ENCODE measurements at places on chromosomes 5 and 9. TPM values are rescaled to one million over a fixed set of nuclear protein-coding genes. Genes with fewer than 3 reads are reported as not detected.

- H3K27ac ChIP-seq = no peak overlapping the region
- H3K36me3 ChIP-seq = no peaks in the 10 kb centered on the region
- no peak for DNase-seq
- no peaks in the 10 kb centered on the region for H3K4me1 ChIP-seq
Observed at GRCh38 chr9:116096853-116097252, 56.7 kb upstream of the PAPPA start.

DNA sequence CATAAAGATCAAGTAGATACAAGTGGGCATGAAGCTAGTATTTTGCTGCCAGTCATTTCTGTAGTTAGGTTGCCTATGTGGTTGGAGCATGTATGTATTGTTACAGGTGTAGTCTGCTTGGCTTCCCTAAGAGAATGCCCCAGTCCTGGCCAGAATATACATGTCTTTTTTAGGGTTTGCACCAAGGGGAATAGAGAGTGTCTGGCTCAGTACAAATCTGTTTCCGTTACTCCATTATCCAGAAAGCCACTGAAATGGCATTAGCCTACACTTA is 23.2 kb downstream of the TGFBR1 start:
- no peaks in the 10 kb centered on the region for H3K4me1 ChIP-seq
- H3K36me3 ChIP-seq = no peaks in the 10 kb centered on the region
- no peak overlapping the region for H3K27ac ChIP-seq

GRCh38 chr5:2003206-2003605 is 120.5 kb upstream of the IRX4 start:
- H3K27me3 ChIP-seq = no peaks in the 10 kb centered on the region
- no peak for DNase-seq
- no peaks in the 10 kb centered on the region for H3K36me3 ChIP-seq
- no peak overlapping the region for H3K4me3 ChIP-seq

DNA sequence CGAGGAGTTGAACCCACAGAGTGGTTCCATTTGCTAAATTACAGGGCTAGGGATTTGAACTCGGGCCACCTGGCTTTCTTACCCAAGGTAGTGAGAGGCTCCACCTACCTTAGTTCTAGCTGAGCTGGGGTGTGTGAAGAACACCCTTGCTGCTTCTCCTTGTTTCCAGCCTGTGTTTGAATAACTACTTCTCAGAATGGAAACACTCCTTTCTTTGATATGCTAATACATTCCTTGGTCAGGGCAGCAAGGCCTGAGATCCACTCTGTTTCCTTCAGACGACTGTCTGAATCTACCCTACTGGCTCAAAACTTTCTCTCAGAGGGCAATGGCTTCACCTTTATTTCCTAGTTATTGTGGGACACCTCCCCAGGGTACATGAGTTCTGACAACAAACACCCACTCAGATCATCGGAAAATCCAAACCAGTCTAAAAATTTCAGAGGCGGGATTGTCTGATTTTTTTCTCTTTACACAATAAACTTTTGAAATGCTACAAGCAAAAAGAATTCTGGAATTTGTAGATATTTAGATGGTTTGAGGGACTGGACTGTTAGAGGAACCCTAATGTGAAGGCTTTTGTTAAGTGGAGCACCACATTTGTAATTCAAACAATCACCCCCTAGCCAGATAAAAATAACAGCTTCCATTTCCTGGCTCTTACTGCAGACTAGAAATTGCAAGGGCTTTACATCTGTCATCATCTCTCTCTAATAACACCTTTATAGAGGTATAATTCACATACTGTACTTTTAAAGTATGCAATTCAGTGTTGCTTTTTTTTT is 4.0 kb upstream of the ATP6V1G1 start:
- no peak overlapping the region for H3K4me3 ChIP-seq
- H3K27ac ChIP-seq = no peak overlapping the region
- H3K36me3 ChIP-seq = no peaks in the 10 kb centered on the region
- no peaks in the 10 kb centered on the region for H3K27me3 ChIP-seq

- no peaks in the 10 kb centered on the region for H3K4me1 ChIP-seq
- H3K27ac ChIP-seq = no peak overlapping the region
- H3K36me3 ChIP-seq = no peaks in the 10 kb centered on the region
- H3K27me3 ChIP-seq = no peaks in the 10 kb centered on the region
- DNase-seq = no peak
Observed at GRCh38 chr9:13429301-13430190, 150.1 kb upstream of the MPDZ start.

- H3K27ac ChIP-seq = no peak overlapping the region
- H3K4me1 ChIP-seq = no peaks in the 10 kb centered on the region
- no peak overlapping the region for H3K4me3 ChIP-seq
Observed at GRCh38 chr5:17065458-17065857, 129.4 kb upstream of the MYO10 start.

- no peaks in the 10 kb centered on the region for H3K27me3 ChIP-seq
- H3K36me3 ChIP-seq = no peaks in the 10 kb centered on the region
- H3K4me1 ChIP-seq = no peaks in the 10 kb centered on the region
- DNase-seq = no peak
- no peak overlapping the region for H3K4me3 ChIP-seq
- no peak overlapping the region for H3K27ac ChIP-seq
Observed at GRCh38 chr5:132098621-132099020, 25.0 kb downstream of the CSF2 start.

DNA sequence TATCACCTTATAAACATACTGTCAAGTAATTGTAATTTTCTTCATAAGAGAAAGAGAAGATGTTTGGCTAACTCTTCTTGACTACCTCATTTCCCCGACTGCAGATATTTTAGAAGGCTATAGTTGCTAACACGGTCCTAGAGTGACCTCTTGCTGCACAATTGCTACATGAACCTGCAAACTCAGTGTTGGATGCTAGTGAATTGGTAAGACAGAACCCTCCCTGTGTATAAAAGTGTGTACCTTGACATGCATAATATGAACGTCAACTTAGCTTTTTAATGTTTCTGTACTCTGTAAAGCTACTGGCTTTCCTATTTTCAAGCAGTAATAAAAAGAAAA is 46.7 kb upstream of the CER1 start:
- no peaks in the 10 kb centered on the region for H3K36me3 ChIP-seq
- H3K27me3 ChIP-seq = no peaks in the 10 kb centered on the region
- H3K27ac ChIP-seq = no peak overlapping the region
- H3K4me3 ChIP-seq = no peak overlapping the region
- no peaks in the 10 kb centered on the region for H3K4me1 ChIP-seq
- DNase-seq = no peak

GRCh38 chr5:136631186-136631585 is 265.8 kb upstream of the TRPC7 start:
- no peaks in the 10 kb centered on the region for H3K36me3 ChIP-seq
- no peaks in the 10 kb centered on the region for H3K27me3 ChIP-seq
- H3K4me3 ChIP-seq = no peak overlapping the region
- H3K4me1 ChIP-seq = no peaks in the 10 kb centered on the region

GRCh38 chr5:24767086-24767485 is 122.3 kb upstream of the CDH10 start:
- no peaks in the 10 kb centered on the region for H3K27me3 ChIP-seq
- H3K4me1 ChIP-seq = no peaks in the 10 kb centered on the region
- no peak for DNase-seq
- H3K27ac ChIP-seq = no peak overlapping the region
- no peak overlapping the region for H3K4me3 ChIP-seq

GRCh38 chr5:94254214-94254613 is 364.2 kb downstream of the KIAA0825 start:
- no peak for DNase-seq
- H3K27me3 ChIP-seq = no peaks in the 10 kb centered on the region
- H3K4me1 ChIP-seq = no peaks in the 10 kb centered on the region

DNA sequence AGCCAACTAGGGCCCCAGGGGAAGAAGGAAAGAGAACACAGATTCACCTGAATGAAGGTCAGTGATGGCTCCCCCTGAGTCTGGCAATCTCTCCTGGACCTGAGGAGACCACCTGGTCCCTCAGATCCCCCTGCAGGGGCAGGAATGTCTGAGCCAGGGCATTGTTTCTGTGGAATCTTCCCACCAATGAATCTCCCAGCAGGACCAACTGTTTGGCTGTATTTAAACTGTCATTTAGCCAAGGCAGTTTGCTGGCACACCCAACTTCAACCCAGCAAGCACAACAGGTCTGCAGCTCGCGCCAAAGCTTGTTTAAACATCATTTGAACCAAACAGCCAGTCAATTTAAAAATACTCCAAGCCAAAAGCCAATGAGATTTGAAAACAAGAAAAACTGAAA is 92.6 kb downstream of the SH3TC2 start:
- no peak overlapping the region for H3K4me3 ChIP-seq
- H3K27me3 ChIP-seq = no peaks in the 10 kb centered on the region
- no peak for DNase-seq
- no peaks in the 10 kb centered on the region for H3K36me3 ChIP-seq
- H3K4me1 ChIP-seq = peaks cover 7% of the 10 kb centered on the region

GRCh38 chr5:107604146-107604910 is 66.4 kb downstream of the EFNA5 start:
- no peak overlapping the region for H3K4me3 ChIP-seq
- H3K27me3 ChIP-seq = no peaks in the 10 kb centered on the region
- H3K4me1 ChIP-seq = no peaks in the 10 kb centered on the region
- H3K27ac ChIP-seq = no peak overlapping the region
- DNase-seq = no peak

DNA sequence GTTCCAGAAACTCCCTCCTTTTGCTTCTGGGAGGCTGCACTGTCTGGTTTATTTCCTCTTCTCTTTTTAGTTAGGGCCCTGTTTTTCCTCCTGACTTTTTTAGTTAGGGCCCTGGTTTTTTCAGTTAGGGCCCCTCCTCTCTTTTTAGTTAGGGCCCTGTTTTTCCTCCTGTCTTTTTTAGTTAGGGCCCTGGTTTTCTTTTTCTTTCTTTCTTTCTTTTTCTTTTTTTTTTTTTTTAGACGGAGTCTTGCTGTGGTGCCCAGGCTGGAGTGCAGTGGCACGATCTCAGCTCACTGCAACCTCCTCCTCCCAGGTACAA is 15.1 kb downstream of the GSN start:
- H3K4me1 ChIP-seq = peaks cover 20% of the 10 kb centered on the region
- no peak overlapping the region for H3K4me3 ChIP-seq
- H3K36me3 ChIP-seq = no peaks in the 10 kb centered on the region

DNA sequence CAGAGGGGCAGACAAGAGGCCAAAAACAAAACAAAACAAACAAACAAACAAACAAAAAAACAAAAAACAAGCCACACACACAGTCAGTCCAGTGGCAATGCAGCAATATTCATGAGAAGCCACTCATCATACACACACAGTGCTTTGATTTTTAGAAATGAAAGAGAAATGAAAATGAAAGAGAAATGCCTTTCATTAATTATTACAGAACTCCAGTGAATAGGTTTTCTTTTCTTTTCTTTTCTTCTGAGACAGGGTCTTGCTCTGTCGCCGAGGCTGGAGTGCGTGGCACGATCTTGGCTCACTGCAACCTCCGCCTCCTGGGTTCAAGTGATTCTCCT is 36.9 kb downstream of the SPRY4 start:
- H3K4me3 ChIP-seq = no peak overlapping the region
- H3K27me3 ChIP-seq = no peaks in the 10 kb centered on the region
- DNase-seq = no peak

DNA sequence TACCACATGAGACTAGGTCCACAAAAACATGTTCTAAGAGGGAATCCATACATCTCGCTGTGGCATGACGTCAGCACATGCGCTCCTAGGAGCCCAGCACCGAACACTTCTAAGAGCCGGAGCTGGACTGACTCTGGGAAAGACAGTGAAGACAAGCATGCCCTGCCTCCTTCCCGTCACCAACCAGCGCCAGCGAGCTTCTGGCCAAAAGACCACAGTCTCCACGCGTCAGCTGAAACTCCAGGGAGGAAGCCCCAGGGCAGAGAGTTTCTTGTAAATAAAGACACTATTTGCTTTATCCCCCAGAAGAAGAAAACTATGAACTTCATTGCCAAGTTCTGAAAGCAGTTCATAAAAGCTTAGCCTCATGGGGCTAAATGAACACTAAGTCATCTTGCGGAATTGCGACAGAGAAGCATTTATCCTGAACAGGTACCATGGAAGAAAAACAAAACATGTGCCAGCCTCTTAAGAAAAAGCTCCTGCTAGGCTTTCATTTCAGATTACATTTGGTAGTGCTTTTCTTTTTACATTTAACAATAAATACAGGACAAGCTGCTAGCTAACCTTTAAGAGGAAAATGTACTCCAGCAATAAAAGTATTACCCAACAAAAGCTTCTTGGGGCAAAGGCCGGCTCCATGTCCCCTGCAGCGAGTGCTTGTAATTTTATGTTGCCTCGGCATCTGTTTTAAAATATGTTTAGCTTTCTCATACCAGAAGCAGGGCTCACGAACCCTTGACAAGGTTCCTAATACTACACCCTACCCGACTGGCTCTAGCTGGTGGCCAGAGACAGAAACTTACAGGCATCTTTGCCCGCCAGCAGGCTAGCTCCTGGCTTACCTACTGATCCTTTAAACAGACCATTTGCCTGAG is 96.5 kb downstream of the PRRT1B start:
- H3K4me1 ChIP-seq = no peaks in the 10 kb centered on the region
- peaks cover 13% of the 10 kb centered on the region for H3K36me3 ChIP-seq
- H3K27me3 ChIP-seq = no peaks in the 10 kb centered on the region
- no peak for DNase-seq

DNA sequence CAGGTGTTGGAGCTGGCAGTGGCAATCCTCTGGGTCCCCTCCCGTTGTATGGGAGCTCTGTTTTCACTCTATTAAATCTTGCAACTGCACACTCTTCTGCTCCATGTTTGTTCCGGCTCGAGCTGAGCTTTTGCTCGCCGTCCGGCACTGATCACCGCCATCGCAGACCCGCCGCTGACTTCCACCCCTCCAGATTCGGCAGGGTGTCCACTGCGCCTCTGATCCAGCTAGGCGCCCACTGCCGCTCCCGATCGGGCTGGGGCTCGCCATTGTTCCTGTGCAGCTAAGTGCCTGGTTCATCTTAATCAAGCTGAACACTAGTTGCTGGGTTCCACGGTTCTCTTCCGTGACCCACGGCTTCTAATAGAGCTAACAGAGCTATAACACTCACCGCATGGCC is 23.2 kb downstream of the ANKH start:
- H3K4me1 ChIP-seq = no peaks in the 10 kb centered on the region
- DNase-seq = no peak
- no peak overlapping the region for H3K4me3 ChIP-seq
- no peaks in the 10 kb centered on the region for H3K27me3 ChIP-seq
- H3K27ac ChIP-seq = no peak overlapping the region

The IFNA2 gene
- not detected for total RNA-seq

The LRRC19 gene
- total RNA-seq = 0.42 TPM

The TXNDC8 gene
- not detected for total RNA-seq

The PCDHGA10 gene
- total RNA-seq = 1.2 TPM

The MLANA gene
- not detected for total RNA-seq

The NTRK2 gene
- 16.5 TPM for total RNA-seq

The ROPN1L gene
- 1.9 TPM for total RNA-seq

The CBY3 gene
- not detected for total RNA-seq

All from pancreas (tissue), 10 donors.